ENCODE measurements at places on chromosomes 4 and X.

GRCh38 chr4:153143527-153144348, 60.5 kb upstream of the TRIM2 start:
- DNase-seq = peak; percentile 41

DNA sequence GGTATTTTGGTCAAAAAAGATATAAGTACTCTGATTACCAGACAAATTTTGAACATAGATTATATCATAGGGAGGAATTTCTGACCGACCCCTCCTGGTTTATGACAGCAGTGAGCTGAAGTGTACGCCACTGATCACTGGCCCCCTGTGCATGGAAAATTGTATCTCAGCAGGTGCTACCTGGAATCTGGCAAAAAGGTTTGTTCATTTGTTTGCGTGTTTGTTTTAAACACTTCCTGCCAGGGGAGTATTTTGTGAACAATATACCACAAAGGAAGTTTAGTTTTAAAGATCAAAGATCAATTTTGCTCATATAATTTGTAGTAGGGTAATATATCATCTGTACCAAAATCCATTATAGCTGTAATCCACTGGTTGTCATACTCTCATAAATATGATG, 219.7 kb upstream of the TENM3 start:
- no peak for DNase-seq

DNA sequence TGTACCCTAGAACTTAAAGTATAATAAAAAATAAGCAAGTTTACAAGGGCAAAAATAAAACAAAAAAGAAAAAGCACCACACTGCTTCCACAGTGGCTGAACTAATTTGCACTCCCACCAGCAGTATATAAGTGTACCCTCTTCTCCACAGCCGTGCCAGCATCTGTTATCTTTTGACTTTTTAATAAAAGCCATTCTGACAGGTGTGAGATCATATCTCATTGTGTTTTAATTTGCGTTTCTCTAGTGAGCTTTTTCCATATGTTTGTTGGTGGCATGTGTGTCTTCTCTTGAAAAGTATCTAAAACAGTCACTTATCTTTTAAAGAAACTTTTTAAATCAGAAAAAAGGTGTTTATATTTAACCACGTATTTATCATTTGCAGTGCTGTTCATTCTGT, 71.3 kb downstream of the NFKB1 start:
- DNase-seq = no peak

DNA sequence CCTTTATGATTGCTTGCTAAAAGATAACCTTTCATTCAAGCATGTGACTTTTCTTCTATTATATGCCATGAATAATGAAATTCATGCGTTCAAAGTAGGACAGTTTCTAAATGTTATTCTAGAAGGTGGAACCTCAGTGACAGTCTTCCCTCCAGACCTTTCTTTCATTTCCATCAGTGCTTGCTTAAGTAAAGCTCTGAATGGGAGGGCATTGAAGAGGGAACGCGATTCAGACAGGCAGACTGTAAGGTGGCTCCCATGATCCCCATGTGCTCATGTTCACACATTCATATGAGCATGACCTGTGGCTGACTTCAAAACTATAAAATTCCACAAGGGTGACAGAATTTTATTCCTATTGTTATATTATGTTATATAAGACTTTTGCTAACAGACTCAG, 1367.3 kb upstream of the IGFBP7 start:
- DNase-seq = no peak

- no peak for DNase-seq
These were observed 1180.2 kb downstream of the RAPGEF2 start for GRCh38 chr4:160283081-160283480.

GRCh38 chr4:101931619-101932018, 141.1 kb downstream of the BANK1 start:
- DNase-seq = no peak

- DNase-seq = no peak
These were observed 142.4 kb downstream of the ANXA5 start for GRCh38 chr4:121554382-121554781.

Measured in cerebellar cortex (tissue), 1 donor.